CD4-positive, alpha-beta T cell treated with Interleukin-4 for 4 hours (primary cell): ENCODE measurements at places on chromosomes 4 and X.
A peak's percentile ranks its signal among the peaks of the same experiment; 100 is the strongest.

- DNase-seq = no peak
Measured at GRCh38 chr4:184688447-184688846, 38.9 kb downstream of the PRIMPOL start.

- no peak for DNase-seq
Measured at GRCh38 chr4:138217567-138217966, 24.6 kb downstream of the SLC7A11 start.

DNA sequence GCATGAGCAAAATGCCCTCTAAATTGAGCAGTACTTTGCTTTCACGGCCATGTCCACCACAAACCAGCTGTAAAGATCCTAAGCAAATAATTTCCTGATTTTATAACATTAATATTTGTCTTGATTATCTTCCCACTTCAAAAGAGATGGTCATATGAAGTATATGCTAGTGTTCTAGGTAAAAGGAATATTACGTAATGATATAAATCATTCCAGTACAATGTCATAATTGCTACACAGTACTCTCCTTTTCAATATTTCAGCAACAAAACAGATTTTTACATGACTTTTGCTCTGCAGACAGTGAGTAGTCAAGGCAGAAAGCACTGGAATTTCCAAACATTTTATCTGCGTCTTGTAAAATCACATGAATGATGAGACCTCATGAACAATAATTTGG, 572.8 kb upstream of the FRG1 start:
- no peak for DNase-seq

DNA sequence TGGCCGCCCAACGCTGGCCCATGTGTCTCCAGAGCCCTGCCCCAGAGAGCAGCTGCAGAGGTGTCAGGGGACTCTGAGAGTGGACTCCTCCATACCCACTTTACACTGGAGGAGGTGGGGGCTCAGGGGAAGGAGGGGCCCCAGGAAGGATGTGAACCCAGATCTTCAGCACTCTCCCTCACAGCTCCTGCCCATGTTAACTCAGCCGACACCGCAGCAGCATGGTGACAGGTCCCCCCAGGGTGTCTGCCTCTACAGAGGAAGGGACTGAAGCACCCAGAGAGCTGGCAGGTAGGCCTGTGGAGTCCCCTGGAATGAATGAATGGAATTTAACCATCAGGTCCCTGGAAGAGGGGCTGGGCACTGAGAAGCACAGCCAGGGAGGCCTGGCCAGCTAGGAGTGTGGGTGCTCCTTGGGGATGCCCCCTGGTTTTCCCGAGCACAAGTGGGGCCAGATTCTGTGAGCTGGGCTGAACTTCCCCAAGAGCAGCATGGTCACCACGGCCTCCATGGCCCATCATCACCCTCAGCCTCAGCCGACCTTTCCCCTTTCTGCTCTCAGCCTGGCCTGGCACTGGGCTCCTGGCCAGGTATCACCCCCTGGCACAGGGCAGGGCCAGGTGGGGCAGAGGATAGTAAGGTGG, 21.9 kb downstream of the SH3BP2 start:
- peak; percentile 26 for DNase-seq

GRCh38 chr4:90105274-90105673, 21.9 kb upstream of the CCSER1 start:
- no peak for DNase-seq

GRCh38 chr4:15898902-15899301, 39.6 kb downstream of the FGFBP1 start:
- DNase-seq = no peak

GRCh38 chrX:19513383-19513782, 1.9 kb downstream of the MAP3K15 start:
- no peak for DNase-seq

DNA sequence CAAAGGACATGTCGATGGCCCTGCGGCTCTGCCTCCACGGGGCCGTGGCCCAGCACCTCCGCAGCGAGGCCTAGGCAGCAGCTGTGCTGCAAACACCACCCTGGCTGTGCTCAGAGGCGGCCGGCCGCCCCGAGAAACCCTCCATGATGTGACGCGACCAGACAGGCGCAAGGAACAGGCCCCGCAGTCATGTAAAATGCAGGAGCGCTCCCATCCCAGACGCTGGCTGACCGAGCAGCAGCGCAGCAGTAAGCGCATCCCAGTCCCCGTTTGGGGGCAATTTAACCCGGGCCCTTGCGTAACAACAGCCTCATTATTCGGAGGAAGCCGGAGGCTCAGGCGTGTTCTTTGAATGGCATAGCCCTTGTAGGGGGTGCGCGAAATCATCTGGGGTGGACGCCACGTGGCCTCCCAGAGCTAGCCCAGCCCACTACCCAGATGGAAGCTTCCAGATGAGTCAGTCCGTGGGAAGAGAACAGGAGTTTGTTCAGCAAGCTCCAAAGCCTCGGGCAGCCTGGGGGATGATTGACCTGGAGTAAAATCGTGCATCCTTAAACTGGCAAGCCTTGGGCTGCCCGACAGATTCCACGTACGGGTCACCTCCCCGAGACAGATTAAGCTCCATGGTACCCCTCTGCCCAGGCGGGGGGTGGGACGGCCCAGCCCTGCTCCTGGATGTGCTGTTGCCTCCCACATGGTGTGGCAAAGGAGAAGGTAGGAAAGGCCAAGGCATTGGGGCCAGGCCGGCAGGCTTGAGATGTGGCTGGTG, 124.0 kb downstream of the HMX1 start:
- no peak for DNase-seq

GRCh38 chr4:113790478-113790877, 28.9 kb upstream of the CAMK2D start:
- no peak for DNase-seq

DNA sequence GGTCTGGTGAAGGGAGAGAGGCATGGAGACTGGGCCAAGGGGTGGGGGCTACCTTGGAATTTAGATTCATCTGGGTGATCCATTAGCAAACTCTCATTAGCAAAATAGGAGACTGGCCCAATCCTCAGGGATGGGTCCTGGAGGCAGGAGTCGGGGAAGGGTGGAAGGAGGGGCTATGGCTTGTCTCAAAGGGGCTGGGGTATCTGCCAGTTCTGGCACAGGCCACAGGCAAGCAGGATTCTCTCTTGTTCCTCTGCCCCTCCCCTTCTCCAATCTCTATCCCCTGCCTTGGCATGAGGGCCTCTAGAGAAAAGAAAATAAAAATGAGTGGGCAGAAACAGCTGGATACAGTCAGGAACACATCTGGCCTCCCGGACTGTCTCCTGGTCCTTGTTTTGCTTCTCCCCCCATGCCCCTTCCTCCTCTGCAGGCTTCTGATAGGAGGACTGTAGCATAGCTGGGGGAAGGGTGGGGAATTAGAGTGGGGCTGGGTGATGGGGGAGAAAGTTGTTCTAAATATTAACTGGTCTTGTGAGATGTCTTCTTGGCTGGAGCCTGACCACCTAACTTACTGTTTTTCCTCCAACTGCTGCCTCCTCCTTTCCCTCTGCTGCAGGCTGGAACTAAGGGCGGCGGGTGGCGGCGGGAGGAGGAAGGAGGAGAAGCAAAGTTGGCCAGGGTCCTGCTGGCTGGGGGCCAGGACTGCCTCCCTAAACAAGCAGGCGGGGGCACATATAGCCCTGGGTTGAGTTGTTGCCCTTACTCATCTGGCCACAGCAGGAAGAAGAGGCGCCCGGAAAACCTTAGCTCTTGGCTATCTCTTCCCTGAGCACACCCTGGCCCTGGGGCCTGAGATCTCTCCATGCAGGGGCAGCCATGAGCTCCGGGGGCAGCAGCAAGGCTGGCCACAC, 53.3 kb upstream of the LAS1L start:
- no peak for DNase-seq

- no peak for DNase-seq
Measured at GRCh38 chr4:186598686-186599085, 43.3 kb upstream of the MTNR1A start.

DNA sequence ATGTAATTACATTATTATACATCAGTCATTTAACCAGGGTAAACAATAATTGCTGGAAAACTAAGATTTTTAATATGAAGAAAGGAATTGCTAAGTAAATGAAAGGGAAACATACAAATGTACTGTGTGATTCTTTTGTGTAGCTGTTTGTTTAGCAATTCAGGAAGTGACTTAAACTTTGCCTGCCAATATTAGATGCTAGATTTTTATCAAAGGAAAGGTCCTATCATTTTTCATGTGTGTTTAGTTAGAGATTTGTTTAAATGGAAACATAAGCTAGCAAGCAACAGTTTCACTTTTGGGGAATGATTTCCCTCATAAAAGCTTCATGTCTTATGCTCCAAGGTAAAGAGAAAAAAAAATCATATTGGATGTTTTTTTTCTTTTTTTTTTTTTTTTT, 95.1 kb upstream of the LIMCH1 start:
- no peak for DNase-seq

- DNase-seq = peak; percentile 3
Measured at GRCh38 chrX:14899607-14900006, 26.4 kb downstream of the MOSPD2 start.

- DNase-seq = no peak
Measured at GRCh38 chr4:112029771-112030171, 115.5 kb upstream of the FAM241A start.

- DNase-seq = no peak
Measured at GRCh38 chr4:3177426-3177825, 71.5 kb upstream of the MSANTD1 start.

DNA sequence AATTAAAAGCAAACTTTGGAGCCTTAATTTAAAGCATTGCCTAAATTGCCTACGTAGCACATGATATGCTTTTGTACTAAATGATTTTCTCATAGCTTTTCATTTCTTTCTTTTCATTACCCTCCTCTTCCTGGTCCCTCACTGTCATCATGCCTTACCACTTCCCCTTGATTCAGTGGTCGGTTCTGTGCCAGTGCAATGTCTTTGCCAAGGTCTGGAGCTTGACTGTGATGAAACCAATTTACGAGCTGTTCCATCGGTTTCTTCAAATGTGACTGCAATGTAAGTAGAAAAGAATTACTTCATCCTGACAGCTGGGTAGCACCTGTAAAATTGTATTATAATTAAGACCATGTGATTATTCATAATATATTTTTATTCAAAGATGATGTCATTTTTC, 72.5 kb downstream of the C4orf46 start:
- DNase-seq = no peak

- no peak for DNase-seq
Measured at GRCh38 chr4:134470544-134470943, 269.0 kb upstream of the PABPC4L start.

GRCh38 chr4:83285055-83285407, 433 bp upstream of the COQ2 start:
- DNase-seq = peak; percentile 42

- DNase-seq = no peak
Measured at GRCh38 chr4:105966051-105966450, 70.8 kb downstream of the NPNT start.

- no peak for DNase-seq
Measured at GRCh38 chr4:168621806-168622589, 125.1 kb downstream of the PALLD start.

GRCh38 chrX:103847174-103847870, 15.3 kb upstream of the RAB9B start:
- DNase-seq = no peak

DNA sequence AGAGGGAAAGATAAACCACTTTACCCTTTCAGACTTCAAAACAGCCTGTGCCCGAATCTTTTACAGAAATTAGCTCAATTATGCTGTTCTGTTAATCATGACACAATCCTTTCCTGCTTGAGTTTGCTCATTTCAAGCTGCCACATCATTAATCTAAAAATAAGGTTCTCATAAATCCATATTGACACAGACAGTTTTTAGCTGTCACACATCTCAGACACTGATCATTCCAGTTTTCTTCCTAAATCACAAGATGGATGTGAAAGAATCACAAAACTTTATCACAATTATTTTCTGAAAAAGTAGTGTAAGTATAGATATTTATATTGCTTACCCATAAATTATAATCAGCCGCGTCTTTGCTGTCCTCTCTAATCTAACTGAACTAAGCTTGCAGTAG, 27.9 kb upstream of the AMELX start:
- no peak for DNase-seq

DNA sequence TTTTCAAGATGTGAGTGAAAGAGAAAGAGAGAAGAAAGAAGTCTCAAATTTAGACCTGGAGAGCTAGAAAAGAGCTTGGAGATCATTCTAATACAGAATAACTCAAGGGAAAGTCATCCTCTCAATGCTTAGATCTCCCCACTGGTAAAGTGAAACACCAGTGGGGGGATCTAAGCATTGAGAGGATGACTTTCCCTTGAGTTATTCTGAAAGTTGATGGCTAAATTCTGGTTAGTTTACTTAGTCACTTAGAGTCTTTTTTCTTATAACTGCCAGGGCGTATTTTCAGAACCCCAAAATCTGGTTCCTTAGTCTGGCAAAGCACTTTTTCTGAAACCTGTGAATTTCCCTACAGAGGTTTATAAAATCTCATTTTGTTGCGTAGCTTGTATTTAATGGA, 198.6 kb downstream of the ARHGAP24 start:
- no peak for DNase-seq

- DNase-seq = no peak
Measured at GRCh38 chr4:89301003-89301402, 6.6 kb downstream of the GPRIN3 start.

DNA sequence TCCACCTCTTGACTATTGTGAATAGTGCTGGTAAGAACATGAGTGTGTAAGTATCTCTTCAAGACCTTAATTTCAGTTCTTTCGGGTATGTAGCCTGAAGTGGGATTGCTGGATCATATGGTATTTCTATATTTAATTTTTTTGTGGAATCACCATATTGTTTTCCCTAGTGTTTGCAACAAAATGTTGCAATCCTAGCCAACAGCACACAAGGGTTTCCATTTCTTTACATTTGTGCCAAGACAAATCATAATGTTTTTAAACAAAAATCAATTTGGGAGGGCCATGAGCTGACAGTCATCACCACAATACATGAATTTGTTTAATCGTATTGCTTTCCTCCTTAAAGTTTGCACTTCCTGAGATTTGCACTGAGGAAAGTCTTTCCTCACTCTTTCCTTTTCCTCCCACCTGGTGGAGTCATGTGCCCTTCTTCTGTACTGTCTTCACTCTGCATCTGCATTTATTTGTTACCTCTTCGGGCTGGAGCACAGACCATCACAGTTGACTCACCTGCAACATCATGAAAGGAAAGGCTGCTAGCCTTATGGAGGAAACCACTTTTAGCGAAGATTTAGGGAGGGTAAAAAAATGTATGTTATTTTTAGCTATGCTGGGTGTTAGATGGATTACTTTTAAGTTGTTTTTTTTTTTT, 269.4 kb downstream of the DCTD start:
- no peak for DNase-seq

- no peak for DNase-seq
Measured at GRCh38 chrX:47209508-47210238, 8.8 kb upstream of the CDK16 start.

DNA sequence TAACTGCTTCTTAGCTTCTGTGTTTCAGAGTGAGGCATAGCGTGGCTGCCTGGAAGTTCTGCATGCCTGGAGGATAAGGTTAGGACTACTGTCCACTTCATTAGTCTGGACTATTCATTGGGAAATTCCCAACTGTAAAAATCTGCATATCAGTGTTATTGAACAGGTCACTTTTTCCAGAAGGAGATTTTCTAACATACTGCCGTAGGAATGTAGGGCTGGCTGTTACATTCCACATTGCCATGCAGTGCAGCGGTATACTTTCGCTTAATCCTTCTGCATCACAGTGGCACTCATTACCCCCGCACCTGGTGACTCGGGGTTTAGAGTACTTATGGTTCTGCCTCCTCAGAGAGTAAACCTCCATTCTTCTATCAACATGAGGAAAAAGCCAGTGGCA, 104.6 kb downstream of the NPFFR2 start:
- DNase-seq = no peak
